ENCODE measurements at places on chromosomes 4 and X.

DNA sequence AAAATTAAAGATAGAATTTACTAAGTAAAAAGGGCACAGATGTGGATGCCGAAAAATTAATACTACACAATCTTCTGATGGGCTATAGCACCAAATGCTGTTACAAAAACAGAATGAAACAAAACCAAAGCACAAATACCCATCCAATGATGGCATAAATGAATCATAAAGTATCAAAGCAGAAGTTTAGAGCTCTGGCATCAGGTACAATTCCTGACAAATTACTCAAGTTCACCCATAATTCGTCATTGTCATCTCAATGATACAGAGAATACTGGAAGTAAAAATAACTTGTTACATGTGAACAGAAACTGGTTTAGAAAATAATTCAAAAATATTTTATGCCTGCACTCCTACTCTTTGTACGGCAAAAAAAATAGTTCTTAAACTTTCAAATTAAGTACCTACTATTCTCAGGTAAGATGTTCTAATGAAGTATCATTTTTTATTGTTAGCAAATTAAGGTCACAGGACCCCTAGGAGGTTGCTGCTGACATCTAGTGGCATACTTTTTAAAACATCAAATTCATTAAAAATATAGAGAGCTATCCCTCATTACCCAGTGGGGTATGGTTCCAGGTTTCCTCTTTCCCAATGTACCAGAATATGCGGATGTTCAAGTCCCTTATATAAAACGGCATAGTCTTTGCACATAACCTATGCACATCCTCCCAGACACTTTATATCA, 126.1 kb downstream of the INPP4B start:
- no peak for DNase-seq

DNA sequence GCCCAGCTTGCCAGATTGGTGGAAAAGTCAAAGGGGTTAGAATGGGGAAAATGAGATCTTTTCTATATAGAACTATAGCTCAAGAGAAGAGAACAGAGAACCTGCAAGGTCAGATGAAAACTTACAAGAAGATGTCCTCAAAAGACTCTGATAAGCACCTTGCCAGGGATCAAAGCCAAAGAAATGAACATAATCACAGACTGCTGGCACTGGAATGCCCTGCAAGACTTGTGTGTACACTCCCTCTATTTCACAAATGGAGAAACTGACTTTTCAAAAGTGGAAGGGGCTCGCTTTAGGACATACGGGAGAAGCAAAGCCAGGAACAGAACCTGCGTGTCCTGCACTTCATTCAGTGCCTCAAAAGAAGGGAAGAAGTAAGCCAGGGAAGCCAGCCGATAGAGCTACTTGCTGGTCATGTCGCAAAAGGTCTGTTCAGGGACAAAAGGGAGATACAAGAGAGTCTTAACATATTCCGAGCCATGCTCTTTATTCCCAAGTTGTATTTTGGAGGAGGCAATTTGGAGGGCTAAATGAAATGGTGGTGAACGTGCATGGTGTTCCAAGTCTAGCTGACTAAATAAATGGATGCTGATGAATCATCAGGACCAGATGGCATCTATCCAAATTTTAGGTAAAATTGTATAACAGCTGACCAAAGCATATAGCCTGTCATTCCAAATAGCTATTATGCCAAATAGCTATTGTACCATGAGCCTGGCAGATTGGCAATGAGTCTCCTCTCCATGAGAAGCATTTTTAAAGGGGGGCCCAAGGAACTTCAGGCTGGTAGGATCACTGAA, 175.6 kb upstream of the GPC4 start:
- no peak for DNase-seq

- DNase-seq, result no peak
Observed at GRCh38 chr4:153502584-153502983, 36.4 kb downstream of the TMEM131L start.

GRCh38 chr4:40617872-40618271, 11.8 kb downstream of the RBM47 start:
- DNase-seq, result no peak

GRCh38 chr4:112604589-112604988, 32.1 kb downstream of the ZGRF1 start:
- no peak for DNase-seq

DNA sequence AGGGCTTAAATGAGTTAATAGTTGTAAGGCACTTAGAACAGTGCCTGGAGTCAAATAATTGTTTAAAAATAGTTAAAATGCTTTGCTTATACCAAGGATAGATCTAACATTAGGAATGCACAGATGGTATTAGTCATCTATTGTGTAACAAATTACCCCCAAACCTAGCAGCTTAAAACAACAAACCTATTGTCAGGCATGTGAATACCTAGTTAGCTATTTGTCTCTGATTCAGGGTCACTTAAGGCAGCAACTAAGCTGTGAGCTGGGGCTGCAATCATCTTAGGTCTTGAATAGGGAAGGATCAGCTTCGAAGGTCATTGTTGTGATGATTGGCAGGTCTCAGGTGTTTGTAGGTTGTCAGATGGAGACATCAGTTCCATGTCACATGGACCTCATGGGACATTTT, 42.4 kb upstream of the AGA start:
- no peak for DNase-seq

All from effector memory CD4-positive, alpha-beta T cell (primary cell).